ENCODE measurements at places on chromosomes 7 and 10. TPM values are rescaled to one million over a fixed set of nuclear protein-coding genes. Genes with fewer than 3 reads are reported as not detected.
A peak's percentile ranks its signal among the peaks of the same experiment; 100 is the strongest.

- no peak for ATAC-seq
Measured at GRCh38 chr7:105210721-105211205, 178.0 kb downstream of the SRPK2 start.

TUBB8 gene
- total RNA-seq = not detected

FRG2B gene
- 0.24 TPM for total RNA-seq

GRCh38 chr7:75817116-75817515 is 3.5 kb upstream of the CCL24 start:
- ATAC-seq = no peak

CRHR2 gene
- total RNA-seq = not detected

GRCh38 chr7:130393101-130393561 is 12.8 kb downstream of the CPA1 start:
- ATAC-seq = no peak

- no peak for ATAC-seq
Measured at GRCh38 chr10:47225219-47225927, 74.6 kb upstream of the GDF10 start.

GRCh38 chr7:94300176-94300835 is 94.4 kb upstream of the COL1A2 start:
- no peak for ATAC-seq

SNCG gene
- total RNA-seq = not detected

DNA sequence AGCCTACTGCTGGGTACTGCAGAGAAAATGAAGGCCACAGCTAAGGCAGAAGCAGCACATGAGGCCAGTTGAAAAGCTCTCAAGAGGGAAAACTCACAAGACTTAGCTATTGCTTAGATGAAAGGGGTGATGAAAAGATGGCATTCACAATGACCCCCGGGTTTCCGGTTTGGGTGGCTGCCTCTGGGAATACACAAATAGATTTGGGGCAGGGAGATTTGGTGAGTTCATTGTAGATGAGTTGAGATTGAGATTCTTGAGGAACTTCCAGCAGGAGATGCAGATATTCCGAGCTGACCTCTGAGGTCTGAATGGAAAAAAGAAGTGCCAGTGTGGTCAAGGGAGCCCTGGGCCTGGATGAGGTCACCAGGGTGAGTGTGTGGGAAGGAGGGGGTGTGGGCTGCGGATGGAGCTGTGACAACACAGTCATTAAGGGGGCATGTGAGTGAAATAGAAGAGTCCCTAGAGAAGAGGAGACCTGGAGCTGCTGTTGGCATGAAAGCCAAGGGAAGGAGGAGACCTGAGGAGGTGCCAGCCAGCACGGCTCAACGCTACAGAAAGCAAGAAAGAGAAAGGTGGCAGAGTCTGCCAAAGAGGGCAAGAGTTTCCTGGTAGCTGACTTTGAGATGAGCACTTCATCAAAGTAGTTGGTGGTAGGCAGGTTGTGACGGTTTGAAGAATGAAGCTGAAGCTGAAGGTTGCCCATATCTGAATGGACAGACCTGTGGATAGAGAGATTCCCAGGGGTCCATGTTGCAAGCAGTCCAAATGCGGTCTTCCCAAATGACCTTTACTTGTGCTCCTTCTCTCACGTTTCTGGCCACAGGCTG is 43.7 kb downstream of the HIF1AN start:
- ATAC-seq = no peak

FERD3L gene
- not detected for total RNA-seq

DNA sequence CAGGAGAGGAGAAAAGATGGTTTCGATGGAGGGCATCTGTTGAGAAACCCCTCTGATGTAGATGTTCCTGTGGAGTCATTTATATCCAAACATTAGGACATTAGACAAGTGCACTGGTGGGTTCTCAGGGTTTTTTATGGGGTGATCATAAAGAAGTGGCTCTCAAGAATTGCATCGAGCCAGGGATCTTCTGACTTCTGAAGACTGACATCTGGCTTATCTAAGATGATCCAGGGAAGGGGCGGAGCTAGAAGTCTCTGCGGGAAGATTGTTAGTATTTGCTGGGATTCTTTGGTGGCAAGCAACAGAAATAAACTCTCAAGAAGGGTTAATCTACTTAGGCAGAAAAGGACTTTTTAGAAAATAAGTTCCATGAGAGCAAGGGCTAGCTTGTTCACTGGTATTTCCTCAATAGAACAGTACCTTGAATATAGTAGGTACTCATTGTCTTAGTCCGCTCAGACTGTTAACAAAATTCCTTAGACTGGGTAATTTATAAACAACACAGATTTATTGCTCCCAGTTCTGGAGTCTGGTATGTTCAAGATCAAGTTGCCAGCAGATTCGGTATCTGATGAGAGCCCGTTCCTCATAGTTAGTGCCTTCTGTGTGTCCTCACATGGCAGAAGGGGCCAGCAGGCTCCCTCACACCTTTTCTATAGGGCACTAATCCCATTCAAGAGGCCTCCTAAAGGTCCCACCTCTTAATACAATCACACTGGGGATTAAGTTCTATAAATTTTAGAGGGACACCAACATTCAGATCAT is 28.5 kb upstream of the SYPL1 start:
- ATAC-seq = no peak

PON3 gene
- total RNA-seq = not detected

DNA sequence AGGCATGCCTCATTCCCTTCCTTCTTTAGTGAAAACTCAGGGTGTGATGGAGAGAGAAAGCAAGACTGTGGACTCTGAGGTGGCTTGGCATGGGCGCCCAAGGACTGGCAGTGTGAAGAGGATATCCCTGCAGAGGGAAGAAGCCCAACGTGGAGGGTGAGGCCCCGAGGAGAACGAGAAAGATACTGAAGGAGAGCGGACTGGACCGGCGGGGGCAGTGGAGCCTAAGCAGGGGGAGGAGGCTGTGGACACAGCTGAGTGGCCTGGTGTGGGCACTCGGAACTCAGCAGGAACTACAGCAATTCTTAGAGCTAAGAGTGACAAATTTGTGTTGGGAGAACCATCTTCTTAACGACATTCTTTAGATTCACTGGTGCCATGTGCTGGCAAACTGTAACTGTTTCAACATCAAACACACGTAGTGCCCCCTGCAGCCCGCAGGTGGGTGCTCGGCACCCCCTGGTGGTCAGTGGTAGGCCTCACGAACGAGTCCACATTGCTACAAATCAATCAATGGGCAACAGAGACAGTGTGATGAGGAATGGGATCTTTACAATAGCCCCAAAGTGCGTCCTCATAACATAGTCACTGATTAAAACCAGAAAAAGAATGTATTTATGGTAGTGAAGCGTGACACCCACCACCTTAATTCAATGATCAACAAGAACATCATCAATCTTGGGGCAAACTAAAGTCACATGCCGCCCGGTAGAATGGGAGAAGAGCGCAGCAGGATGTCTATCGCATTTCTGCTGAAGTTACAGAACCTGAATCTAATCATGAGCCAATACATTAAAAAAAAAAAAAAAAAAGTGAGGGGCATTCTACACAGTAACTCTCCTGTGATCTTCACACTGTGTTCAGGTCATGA is 2.0 kb upstream of the SFTPA1 start:
- ATAC-seq = peak; percentile 57

- peak; percentile 51 for ATAC-seq
Measured at GRCh38 chr10:132962623-132963429, 20.5 kb upstream of the CFAP46 start.

All from activated T-helper 17 cell treated with anti-CD3 and anti-CD28 coated beads, Interleukin-2, amount 50 U/mL, for 72 hours (primary cell).